Suppressor macrophage treated with lipopolysaccharide for 1 hour (primary cell): ENCODE measurements at places on chromosomes 7 and 10.

- DNase-seq = no peak
Measured at GRCh38 chr10:26681076-26681475, 16.4 kb upstream of the PDSS1 start.

DNA sequence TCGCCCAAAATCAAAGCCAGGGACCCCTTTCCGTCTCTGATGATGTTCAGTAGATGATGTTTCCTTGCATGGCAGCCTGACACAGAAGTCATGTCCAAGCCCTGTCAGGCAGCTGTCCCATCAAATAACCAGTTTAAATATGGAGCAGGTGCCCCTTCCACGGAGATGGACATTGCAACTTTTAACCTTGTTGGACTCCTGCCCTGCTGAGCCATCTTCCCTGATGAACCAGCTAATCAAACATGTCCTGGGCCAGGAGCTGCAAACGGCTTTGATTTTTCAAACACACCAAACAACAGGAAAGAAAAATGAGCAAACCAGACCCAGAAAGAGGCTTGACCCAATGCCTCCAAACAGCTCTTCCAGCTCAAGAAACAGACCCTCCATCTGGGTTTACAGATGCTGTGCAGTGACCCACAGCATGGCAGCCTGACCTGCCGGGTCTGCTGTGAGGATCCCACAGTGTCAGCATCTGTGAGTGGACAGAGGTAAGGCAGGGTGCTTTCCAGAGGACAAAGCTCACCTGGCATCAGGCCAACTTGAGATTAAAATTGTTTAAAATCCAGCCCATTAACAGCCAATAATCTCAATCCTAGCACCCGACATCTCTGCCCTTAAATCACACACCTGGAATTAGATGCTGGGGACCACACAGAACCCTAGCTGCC is 372.6 kb downstream of the GRID1 start:
- DNase-seq = no peak

GRCh38 chr7:16528520-16528919 is 1.9 kb downstream of the LRRC72 start:
- DNase-seq = no peak

- DNase-seq = peak; percentile 41
Measured at GRCh38 chr7:131281266-131282048, 46.2 kb upstream of the MKLN1 start.

GRCh38 chr10:47288916-47289495 is 11.0 kb upstream of the GDF10 start:
- DNase-seq = no peak

GRCh38 chr10:114223066-114223465 is 16.0 kb upstream of the VWA2 start:
- DNase-seq = no peak

DNA sequence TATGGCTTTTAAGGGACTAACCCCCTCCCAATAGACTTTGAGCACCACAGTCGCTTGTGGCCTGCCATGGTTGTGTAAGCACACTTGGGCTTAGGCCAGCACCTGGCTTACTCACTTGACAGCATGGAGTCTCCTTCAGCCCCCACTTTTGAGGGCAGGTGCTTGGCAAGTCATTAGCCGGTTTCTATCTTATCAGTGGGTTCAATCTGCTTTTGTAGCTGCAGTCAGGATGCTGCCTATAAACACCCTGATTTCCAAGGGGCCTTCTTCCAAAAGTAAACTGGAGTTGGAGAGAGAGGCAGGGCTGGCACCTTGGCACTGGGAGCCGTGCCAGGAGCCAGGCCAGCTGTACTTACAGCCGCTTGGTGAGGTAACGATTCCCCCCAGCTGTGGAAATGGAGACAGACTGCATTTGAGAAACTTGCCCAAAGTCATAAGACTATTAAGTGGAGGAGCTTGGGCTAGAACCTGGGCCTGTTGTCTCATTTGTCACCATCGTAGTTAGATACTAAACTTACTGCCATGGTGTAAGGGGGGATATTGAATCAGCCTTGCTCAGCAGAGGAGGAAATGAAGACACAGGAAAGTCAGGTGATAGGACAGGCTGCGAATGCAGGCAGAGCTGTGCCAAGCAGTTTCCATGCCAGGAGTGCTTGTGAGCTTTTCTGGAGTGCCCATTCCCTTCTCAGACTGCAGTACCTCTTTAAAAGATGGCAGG is 92.2 kb upstream of the EFCAB10 start:
- DNase-seq = peak; percentile 42

DNA sequence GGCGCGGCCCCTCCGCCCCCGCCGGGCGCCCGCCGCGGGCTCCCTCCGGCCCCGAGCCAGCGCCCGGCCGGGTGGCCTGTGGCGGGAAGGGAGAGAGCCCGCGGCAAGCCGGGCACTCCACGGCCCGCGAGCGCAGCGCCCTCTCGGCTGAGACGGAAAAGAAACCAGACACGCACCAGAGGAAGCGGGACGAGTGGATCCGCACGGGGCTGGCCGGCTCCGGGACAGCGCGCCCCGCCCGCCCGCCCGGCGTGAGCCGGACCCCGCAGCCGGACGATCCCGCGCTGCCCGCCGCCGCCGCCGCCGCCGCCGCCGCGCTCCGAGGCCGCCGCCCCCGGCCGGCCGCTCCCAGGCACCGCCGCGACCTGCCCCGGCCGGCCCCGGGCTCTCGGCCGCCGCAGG is 300 bp downstream of the ARHGAP21 start:
- DNase-seq = peak; percentile 52

- no peak for DNase-seq
Measured at GRCh38 chr7:22372863-22373262, 15.9 kb upstream of the RAPGEF5 start.

DNA sequence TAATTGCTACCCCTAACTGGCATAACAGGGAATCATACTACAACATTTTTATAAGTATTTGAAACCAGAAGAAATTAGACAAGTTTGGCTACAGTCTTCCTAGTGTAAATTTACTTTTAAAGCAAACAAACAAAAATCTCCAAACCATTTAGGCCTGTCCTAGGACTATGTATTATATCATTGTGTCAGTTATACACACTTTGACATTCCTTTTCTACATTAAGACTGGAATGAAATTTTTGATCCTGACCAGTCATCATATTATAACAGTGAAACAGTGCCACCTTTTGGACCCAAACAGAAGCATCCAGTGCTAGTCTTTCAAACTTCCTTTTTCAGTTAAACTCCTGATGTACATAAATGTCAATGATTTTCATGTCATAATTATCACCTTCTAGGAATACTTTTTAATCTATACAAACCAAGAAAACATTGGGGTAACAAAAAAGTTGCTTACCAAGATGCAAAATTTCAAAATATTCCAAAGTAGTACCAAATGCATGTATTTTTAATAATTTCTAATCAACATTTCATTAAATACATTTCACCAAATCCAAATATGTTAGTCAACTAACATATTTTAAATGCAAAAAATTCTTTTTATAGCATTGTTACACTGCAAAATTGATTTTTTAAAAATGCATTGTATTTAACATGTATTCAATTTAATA is 75.7 kb downstream of the IMMP2L start:
- peak; percentile 73 for DNase-seq

DNA sequence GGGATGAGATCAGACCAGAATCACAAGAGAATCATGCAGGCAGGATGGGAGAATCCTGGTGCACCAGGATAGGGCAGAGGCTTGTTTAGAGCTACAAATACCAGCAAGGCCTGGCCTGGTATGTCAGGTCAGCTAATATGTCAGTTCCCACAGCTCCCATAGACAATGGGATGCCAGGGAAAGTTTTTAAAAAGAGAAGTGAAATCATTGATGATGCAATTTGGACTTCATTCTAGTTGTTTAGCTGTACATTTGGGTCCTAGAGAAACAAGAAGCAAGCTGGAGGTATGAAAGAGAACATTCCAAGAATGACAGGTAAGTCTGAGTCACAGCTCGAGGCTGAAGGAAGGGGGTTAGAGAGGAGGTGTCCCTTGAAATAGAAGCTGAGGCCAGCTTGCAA is 45.2 kb downstream of the GPR141 start:
- peak; percentile 84 for DNase-seq

- no peak for DNase-seq
Measured at GRCh38 chr7:84336766-84337165, 142.2 kb upstream of the SEMA3A start.

DNA sequence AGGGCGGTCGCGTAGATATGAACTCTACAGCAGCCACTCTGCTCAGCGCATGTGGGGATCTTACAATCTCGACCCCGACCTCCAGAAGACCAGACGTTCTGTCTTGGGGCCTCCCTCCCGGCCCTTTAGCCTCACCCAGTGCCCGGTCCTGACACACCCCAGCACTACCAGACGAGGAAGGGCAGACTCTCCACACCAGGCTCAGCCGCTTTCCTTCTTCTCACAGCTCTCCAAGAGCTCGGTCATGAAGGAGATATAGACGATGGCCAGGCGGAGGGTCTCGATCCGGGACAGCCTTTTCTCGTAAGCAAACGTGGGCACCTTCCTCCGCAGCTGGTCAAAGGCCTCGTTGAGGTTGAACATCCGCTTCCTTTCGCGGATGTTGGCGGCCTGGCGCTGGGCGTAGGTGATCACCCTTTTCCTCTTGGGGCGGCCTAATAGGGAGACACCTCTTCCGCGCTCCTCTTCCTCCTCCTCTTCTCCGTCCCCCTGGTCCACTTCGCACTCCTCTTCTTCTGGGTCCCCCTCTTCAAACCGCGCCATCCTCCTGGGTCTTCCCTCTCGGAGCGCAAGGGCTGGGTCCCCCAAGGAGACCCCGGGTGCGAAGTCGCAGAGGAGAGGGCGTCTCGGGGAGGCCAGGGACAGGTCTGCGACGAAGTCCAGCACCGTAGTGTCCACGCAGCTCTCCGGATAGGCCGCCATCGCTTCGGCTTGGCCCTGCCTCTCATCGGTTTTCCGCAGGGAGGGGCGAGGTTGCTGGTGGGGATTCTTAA is at the start of gene FERD3L:
TSS of gene FERD3L (minus strand) at position 761 of the 773 bp plus-strand sequence. CDS start at position 702, 59 bp downstream.
- DNase-seq = no peak

DNA sequence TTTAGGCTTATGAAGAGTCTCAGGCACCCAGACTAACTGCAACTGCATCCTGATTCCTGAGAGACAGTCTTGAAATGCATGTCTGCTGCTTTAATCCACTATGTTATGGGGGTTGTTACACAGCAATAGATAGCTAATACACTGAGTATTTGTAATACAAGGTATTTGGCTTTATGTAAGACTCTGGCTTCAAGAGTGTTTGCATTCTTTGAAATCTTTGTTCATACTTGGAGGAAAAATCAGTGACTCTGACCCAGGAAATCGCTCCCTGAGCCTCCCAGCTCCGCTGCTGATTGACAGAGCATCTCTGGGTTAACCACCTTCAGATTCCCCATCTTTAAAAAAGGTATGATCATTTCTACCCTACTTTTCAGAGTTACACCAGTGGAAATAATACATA is 133.9 kb downstream of the MTPAP start:
- no peak for DNase-seq

DNA sequence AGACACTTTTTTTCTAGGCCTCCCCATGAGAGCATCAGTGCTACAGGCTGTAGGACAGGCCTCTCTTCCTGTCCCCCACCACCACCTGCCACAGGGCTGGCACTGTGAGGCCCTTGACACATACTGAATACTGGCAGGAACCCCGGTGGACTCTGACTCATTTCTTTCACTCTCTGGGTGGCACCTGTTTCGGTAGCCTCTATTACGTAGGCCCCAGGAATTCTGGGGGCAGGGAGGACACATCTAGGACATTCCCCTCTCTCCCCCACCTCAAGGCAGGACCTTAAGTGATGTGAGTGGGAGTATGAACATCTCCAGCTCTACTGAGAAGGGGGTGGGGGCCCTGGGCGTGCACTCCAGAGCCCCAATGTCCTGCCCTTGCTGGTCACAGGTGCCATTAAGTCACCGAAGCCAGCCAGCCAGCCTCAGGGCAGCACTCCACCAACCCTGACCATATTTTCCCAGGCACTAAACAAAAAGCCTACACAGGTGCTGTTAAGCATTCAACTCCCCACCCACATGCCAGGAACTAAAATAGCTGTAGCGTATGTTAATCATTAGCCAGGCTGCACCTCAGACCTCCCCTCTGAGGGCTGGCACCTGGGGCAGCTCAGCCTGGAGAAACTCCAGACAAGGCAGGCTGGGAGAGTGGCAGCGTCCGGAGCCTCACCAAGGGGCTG is 8.9 kb downstream of the ANXA11 start:
- no peak for DNase-seq

GRCh38 chr10:129509835-129510234 is 42.8 kb downstream of the MGMT start:
- DNase-seq = no peak

- DNase-seq = no peak
Measured at GRCh38 chr7:45225311-45225947, 67.8 kb downstream of the RAMP3 start.

- peak; percentile 32 for DNase-seq
Measured at GRCh38 chr7:75611557-75612178, 119.5 kb downstream of the SPDYE5 start.

DNA sequence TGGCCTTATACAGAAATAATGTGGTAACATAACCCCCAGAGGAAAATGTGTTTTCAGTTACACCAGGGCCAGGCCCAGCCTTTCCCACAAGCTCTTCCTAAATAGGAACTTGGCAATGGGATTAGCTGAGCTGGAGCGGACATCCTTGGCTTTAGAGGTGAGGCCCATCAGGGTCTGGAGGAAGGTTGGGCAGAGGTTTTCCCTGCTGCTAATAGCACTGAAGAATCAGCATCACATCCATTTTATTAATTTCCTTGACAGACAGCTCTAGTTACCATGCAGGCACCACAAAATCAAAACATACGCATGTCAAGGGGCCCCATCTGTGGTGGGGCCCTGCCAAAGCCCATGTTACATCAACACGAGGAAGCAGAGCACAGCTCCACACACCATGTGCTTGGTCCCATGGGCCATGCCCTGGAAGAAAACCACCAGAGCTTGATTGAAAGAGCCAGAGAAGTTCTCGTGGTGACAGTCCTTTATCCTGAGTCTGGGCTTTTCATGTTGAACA is 566.6 kb downstream of the KCNMA1 start:
- DNase-seq = no peak

DNA sequence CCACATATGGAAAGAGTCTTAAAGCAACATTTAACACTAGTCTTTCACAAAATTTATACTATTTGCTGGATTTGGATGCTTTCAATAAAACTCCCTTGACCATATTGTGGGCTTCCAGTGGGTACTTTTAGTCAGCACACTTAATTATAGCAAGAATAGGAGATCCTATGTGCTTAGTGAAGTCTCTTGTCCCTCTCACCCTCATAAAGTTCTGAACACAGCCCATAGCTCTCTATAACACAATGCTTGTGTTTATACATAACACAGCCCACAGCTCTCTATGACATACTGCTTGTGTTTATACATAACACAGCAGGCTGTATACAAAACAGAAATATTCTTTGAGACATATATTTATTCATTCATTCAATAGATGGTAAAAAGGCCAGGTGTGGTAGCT is 79.0 kb downstream of the SEMA3C start:
- DNase-seq = no peak
